Esophagus squamous epithelium (tissue), 5 donors: ENCODE measurements at places on chromosomes 11 and 22.

GRCh38 chr11:63811522-63811921, 1.7 kb upstream of the SPINDOC start:
- DNase-seq: no peak

GRCh38 chr22:31923136-31923535, 21.2 kb upstream of the YWHAH start:
- DNase-seq: no peak

GRCh38 chr11:84564180-84564866, 1062.8 kb downstream of the DLG2 start:
- DNase-seq: no peak

GRCh38 chr11:4825132-4825531, 4.0 kb downstream of the OR51F2 start:
- DNase-seq: no peak

DNA sequence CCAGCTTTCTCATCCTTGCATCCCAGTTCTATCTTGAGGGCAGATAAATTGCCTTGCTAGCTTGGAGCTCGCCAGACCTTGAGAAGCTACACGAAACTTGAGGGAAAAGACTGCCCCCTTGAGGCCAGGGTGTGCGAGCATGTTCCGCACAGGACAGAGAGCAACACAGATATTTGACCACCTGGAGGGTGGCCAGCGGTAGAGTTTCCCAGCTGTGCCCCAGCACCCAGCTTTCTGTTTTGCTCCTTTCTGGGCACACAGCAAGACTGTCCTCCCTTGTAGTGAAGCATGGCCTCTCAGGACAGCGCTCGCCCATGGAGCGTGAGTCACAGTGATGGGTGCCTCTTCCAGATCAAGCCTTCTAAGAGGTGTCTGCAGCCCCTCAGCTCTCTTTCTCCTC, 23.5 kb downstream of the SPATA19 start:
- no peak for DNase-seq

GRCh38 chr11:69245491-69246345, 48.2 kb upstream of the MYEOV start:
- no peak for DNase-seq

- no peak for DNase-seq
Measured at GRCh38 chr11:124870430-124870829, 5.2 kb downstream of the ROBO3 start.

DNA sequence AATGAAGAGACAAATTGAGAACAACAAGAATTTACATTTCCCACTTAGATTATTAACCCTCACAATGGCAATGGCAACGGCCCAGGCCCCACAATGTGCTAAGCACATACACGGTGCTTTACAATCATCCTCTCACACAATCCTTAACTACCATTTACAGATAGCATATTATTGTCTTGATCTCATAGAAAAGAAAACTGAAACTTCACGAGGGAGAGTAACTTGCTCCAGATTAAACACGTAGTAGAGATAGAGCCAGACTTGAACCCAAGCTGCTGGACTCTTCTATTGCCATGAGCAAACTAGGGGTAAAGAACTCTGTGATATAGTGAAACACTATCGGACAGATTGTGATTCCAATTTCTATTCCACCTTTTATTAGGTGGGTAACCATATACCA, 665.1 kb downstream of the DLG2 start:
- no peak for DNase-seq

- no peak for DNase-seq
Measured at GRCh38 chr11:32817852-32818183, 11.9 kb upstream of the PRRG4 start.
